ENCODE measurements at places on chromosomes 4 and X.

DNA sequence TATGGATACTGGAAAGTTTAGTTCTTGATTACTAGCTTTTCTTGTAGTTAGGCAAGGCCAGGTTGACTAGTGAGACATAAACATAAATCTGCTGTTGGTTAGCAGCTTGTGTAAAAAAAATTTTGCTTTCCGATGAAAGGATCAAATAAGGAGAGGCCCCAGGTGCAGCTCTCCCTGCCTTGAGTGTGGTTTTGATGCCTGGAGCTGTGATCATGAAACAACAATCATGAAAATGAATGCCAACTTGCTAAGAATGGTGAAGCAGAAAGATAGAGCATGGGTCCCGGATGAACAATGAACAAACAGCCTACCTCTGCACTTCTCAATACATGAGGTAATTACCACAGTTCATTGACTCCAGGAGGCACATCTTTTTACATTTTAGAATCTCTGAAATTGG lies 14.4 kb upstream of the SYP start:
- H3K4me3 ChIP-seq, result no peak overlapping the region
- no peaks in the 10 kb centered on the region for H3K4me1 ChIP-seq
- no peak for DNase-seq
- no peaks in the 10 kb centered on the region for H3K36me3 ChIP-seq

- no peak overlapping the region for H3K27ac ChIP-seq
- H3K36me3 ChIP-seq, result no peaks in the 10 kb centered on the region
- DNase-seq, result no peak
- no peaks in the 10 kb centered on the region for H3K4me1 ChIP-seq
- no peak overlapping the region for H3K4me3 ChIP-seq
Observed at GRCh38 chrX:9903146-9903545, 64.0 kb upstream of the CLDN34 start.

GRCh38 chr4:2788101-2788500 lies 4.8 kb upstream of the SH3BP2 start:
- H3K4me1 ChIP-seq, result no peaks in the 10 kb centered on the region
- no peaks in the 10 kb centered on the region for H3K36me3 ChIP-seq
- H3K27ac ChIP-seq, result peak overlapping the region; percentile 58
- H3K4me3 ChIP-seq, result no peak overlapping the region
- H3K27me3 ChIP-seq, result no peaks in the 10 kb centered on the region
- no peak for DNase-seq

GRCh38 chr4:6794189-6794588 lies 11.7 kb downstream of the KIAA0232 start:
- H3K27me3 ChIP-seq, result no peaks in the 10 kb centered on the region
- H3K4me3 ChIP-seq, result no peak overlapping the region
- H3K4me1 ChIP-seq, result no peaks in the 10 kb centered on the region
- H3K36me3 ChIP-seq, result no peaks in the 10 kb centered on the region

DNA sequence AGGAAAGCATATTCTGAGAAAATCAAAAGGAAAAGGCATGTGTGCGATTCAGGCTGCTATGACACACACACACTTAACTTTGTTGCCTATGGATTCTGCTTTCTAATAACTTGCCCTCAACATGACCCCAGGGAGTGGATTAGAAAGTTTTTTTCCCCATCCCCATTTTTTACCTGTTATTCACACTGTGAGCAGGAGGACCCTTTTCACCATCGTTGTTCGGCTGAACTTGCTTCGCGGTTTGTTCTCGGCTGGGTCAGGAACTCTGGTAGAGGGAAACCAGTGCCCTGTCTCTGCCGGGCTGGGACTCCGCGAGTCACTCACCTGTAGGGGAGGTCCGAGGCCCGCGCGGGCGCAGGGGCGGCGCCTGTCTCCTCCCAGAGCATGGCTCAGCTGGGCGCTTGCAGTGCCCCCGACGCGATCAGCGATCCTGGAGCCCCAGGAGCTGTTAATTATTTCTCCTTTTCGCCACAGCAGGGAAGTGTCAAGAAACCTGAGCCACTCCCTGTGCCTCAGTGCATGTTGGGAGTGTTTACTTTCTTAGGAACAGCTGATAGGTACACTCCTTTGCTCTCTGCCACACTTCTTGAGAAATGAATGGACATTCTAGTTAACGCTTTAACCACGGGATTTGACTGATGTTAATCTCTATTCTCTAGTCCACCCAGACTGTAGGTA lies at the start of gene RASSF6:
Gene RASSF6, minus strand, starts transcription at position 322 of the 678 bp plus-strand sequence. CDS start 8,641 bp downstream, outside the sequence.
- H3K4me1 ChIP-seq, result no peaks in the 10 kb centered on the region
- peak within 1 kb of the TSS; percentile 64 for H3K4me3 ChIP-seq
- no peak for DNase-seq
- H3K27me3 ChIP-seq, result no peaks in the 10 kb centered on the region
- H3K36me3 ChIP-seq, result no peaks in the 10 kb centered on the region

DNA sequence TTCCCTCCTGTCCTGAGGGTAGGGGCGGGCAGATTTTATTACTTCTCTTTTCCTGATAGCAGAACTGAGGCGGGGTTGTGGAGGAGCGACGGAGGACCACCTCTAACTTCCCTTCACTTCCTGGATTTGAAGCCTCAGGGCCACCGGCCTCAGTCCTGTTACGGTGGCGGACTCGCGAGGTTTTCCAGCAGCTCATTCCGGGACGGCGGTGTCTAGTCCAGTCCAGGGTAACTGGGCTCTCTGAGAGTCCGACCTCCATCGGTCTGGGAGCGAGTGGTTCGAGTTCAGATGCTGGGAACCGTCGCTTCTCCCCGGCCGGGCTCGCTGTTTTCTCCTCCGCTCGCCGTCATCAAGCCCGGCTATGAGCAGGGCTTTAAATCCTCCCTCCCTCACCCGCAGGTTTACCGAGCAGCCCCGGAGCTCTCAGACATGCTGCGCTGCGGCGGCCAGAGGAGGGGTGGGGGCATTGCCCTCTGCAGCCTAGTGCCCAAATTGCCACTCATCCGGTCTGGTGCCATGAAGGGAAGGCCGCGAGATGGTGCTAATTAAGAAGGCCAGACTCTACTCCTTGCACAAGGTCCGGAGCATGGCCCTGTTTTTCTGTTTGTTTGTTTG lies 23.3 kb downstream of the HAND2 start:
- H3K27me3 ChIP-seq, result peaks cover 61% of the 10 kb centered on the region
- no peak overlapping the region for H3K4me3 ChIP-seq
- H3K36me3 ChIP-seq, result no peaks in the 10 kb centered on the region
- H3K27ac ChIP-seq, result no peak overlapping the region
- no peak for DNase-seq
- no peaks in the 10 kb centered on the region for H3K4me1 ChIP-seq

- no peak overlapping the region for H3K27ac ChIP-seq
- H3K4me1 ChIP-seq, result no peaks in the 10 kb centered on the region
- no peaks in the 10 kb centered on the region for H3K36me3 ChIP-seq
- DNase-seq, result no peak
- H3K4me3 ChIP-seq, result no peak overlapping the region
Observed at GRCh38 chrX:132748909-132749308, 209.5 kb downstream of the HS6ST2 start.

DNA sequence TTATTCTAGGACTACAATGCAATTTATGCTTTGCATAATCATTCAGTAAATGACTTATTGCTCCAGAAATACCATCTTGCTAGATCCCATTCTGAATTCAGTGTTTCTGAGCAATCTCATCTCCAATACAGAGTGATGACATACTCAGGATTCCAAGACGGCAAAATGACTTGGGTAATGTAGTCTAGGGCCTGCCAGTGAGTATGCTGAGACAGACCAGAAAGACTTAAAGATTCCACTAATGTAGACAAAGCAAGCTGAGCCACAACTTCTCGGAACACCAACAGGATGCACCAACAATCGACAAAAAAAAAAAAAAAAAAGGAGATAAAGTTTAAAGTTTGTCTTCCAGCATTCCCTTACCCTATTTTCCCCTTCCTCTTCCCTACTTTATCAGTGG lies 919 bp upstream of the SEC24B start:
- H3K27me3 ChIP-seq, result no peaks in the 10 kb centered on the region
- peak overlapping the region; percentile 97 for H3K27ac ChIP-seq
- H3K4me1 ChIP-seq, result peaks cover 8% of the 10 kb centered on the region
- no peak for DNase-seq
- no peaks in the 10 kb centered on the region for H3K36me3 ChIP-seq

DNA sequence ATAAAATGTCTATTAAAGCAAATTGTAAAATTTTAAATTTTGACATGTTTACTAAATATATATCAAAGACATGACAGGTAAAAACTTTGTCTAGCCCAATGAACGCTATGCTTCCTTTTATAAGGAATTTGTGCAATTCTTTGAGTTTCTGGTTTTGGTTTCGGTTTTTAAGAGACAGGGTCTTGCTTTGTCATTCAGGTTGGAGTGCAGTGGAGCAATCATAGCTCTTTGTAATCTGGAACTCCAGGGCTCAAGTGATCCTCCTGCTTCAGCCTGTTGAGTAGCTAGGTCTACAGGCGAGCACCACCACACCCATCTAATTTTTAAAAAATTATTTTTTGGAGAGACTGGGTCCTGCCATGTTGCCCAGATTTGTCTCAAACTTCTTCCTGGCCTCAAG lies 60.7 kb downstream of the BLTP1 start:
- no peaks in the 10 kb centered on the region for H3K27me3 ChIP-seq
- H3K36me3 ChIP-seq, result peaks cover 23% of the 10 kb centered on the region
- H3K4me1 ChIP-seq, result no peaks in the 10 kb centered on the region
- H3K27ac ChIP-seq, result no peak overlapping the region

All from breast epithelium (tissue), 4 donors.